Effector memory CD4-positive, alpha-beta T cell (primary cell): ENCODE measurements at places on chromosomes 4 and X.

DNA sequence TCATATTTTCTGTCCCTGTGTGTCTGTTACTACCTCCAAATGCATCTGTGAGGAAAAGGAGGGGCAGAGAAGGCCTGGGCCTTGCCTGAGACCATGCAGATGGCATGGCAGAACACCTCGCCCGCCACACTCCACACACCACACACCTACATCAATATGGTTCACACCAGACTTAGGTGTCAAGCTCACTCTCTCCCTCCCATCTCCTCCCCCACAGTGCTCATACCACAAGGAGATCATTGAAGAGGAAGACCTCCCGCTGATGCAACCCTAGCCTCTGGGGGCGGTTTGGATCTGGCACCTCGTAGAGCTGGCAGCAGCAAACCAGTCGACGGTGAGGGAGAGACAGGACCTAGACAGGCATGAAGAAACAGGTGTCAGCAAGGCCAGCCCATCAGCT lies 16.6 kb upstream of the KDM5C start:
- no peak for DNase-seq

DNA sequence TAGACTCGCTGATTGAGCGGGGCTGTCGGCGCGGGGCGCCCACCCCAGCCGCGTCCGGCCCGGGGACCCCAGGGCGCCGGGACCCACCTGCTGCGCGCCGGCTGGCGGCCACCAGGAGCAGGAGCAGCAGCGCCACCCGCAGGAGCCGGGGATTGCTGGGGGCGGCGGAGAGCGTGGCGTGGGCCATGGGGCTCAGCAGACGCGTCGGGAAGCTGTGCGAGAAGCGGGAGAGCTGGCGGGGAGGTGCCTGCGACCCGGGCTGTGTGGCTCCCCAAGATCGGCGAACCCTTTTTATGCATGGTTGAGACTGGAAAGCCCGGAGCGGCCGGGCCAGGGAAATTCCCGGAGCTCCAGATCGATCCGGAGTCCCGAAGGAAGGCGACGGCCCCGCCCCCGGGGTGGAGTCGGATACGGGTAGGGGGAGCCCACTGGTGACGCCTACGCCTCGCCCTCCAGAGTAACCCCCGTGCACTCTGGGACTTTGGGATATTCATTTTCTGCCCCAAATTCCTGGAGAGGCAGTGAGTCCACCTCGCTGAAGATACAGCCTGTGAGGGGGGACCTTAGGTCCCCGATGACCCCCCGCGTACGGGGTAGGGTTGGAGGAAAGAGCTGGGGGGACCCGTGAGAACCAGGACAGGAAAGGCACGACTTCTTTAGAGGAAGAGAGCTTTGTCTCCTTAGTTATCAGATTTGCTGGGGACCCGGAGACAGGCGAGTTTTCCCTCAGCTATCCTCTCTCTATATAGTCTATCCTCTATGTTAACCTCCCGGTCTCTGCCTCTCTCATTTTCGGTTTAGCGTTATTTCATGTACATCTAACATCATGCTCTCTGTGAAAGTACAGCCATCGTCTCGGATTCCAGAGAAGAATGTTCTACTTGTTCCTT lies at the start of gene CXCL3:
CXCL3 (minus strand) TSS at position 265 of the 890 bp plus-strand sequence; CDS start at position 187, 78 bp downstream.
- DNase-seq: no peak

DNA sequence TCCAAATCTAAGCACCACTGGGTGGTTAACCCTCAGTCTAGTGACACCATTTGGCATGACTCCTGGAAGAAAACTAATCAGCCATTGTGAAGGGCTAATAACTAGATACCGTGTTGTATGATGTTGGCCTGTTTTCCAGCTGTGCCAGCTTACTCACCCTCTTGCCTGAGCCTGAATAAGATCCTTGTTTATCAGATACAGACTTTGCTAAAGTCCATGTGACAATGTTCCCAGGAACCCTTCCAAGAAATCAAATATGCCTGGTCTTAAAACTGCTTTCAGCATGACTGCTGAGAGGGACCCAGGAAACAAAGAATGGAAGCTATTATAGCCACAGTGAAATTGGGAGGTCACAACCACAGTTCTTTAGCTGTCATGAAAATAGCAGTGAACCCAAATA lies 640.8 kb upstream of the INTU start:
- no peak for DNase-seq

DNA sequence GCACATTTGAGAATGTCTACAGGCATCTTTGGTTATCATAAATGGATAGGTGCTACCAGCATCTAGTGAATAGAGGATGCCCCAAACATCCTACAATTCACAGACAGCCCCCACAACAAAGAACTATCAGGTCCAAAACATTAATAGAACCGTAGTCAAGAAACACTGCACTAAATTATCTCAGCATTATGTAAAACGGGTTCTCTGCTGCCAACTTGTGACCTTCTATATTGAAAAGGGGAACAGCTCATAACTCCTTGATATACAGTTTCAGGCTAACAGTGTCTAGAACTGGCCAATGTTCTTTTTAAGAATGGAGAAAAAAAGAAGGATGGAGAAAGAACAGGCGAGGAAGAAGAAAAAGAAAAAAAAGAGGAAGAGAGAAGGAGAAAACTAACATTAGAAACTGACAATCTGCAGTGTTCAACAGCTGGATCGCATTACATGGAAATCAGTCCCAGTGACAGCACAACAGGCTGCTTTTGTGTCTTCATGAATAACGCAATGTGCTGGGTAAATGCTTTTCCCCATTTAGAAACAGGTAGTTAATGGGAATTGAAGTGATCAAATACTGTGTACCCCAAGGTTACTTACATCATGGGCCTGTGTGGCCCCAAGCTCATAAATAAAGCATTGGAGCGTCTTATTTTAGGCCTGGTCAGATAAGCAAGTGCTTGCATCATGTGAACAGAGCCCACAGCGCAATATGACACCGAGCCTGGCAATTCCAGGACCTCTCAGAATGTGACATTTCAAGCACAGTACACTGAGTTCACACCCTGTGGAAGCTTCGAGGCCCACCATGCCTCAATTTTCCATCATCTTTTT lies 339.5 kb downstream of the DHX15 start:
- DNase-seq: no peak

- no peak for DNase-seq
Measured at GRCh38 chr4:70893790-70894189, 8.4 kb upstream of the MOB1B start.

DNA sequence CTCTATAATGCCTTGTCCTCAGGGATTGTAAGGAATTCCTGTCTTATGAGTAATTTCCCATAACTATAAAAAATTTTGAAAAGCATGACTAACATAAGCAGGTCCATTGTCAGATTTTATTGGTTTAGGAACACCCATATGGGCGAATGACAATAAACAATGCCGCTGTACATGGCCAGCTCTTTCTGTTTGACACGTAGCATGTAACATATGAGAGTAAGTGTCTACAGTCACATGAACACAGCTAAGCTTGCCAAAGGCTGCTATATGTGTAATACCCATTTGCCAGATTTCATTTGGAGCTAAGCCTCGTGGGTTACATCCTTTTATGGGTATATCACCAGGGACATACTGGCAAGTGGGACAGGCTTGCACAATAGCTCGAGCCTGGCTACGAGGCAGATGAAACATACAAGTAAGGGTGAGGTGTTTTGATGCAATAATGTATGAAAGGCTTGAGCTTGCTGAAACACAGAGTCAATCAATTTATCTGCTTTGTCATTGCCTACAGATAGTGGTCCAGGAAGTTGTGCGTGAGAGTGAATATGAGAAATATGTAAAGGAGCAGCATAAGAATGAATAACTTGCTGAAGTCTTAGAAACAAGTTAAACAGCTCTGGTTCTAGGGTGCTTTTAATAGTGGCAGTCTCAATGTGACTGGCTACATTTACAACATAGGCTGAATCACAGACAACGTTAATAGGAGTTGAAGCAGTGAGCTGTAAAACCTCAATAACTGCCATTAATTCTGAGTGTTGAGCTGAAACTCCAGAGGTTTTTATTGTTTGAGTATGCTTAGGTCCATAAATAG lies 67.4 kb upstream of the UGT2B10 start:
- DNase-seq: no peak

GRCh38 chr4:107468812-107469211 lies 251.2 kb downstream of the PAPSS1 start:
- no peak for DNase-seq
